ENCODE measurements at places on chromosomes 2 and 18.

DNA sequence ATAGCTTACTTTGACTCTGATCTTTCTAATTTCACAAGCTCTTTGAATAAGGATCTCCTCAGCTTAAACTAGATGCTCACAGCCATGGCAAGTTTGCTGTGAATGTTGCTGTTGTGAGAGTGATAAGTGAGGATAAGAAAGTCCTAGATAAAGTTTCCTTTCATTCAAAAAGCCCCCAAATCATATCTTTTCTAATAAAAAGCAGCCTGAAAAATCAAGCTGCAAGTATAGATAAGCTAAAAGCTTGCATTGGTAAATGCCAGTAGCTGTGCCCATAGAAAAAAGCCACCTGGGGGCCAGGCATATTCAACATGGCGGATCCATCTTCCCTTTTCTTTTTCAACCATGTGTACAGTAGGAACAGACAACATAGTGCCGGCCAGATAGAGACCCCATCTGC lies 4.3 kb downstream of the NLRC4 start:
- no peak for DNase-seq

DNA sequence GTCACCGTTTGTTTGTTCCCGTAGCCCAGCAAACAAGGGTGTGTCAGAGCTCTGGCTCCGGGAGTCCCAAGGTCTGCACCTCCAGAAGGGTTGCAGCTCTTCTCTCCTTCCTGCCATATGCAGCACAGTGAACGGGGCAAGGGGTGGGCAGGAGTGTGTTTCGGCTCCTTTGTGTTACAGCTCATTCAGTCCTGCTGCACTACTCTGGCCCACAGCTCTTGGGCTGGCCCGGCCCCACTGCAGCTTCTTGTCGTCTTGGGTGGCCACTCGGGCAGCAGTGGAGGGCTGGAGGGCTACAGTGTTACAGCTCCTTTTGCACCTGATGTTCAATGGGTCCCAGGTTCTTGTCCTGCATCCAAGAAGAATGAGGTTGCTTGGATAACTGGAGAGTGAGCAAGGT lies 408.3 kb downstream of the DCC start:
- no peak for DNase-seq

DNA sequence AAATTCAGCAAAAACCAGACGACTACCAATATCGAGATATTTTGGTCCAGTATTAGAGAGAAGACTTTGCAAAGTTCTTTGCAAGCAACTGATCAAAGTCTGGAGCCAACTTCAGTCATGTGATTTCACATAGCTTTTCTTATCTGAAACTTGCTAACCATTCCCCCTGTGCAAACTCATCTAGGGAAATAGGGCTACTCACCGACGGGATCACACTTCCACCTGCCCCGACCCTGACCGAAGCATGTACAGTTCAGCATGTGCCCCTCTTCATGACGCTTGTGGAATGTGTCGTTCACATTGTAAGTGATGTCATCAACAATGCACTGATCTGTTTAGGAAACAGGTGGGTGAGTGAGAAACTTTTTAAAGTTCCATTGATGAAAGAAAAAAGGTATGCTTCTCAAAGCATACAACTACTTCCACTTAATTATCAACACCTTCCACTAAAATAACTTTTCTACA lies 15.4 kb downstream of the FN1 start:
- no peak for DNase-seq

GRCh38 chr2:85539361-85540132 lies 579 bp downstream of the MAT2A start:
- no peak for DNase-seq

DNA sequence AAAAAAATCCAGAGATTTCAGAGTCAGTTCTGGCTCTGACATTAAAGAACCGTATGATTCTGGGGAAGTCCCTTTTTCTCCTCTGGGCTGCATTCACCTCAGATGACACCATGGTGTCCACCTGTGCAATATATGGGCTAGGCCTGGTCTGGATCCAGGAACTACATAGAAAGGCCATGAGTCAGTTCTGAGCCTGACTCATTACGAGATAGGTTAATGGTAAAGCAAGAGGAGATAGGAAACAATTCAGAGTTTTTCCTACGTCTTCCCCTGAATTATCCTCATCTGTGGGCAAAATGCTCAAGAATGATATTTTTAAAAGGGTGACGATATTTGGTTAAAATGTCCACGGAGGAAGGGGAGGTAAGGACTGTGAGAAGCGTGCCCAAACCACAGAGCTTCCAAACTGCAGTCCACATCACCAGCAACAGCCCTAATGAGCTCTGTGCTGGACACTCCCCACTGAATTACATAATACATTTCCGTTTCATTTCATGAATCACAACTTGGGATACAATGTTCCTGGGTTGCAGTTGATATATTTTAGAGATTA lies 180.1 kb upstream of the OSR1 start:
- DNase-seq, result peak; percentile 44

DNA sequence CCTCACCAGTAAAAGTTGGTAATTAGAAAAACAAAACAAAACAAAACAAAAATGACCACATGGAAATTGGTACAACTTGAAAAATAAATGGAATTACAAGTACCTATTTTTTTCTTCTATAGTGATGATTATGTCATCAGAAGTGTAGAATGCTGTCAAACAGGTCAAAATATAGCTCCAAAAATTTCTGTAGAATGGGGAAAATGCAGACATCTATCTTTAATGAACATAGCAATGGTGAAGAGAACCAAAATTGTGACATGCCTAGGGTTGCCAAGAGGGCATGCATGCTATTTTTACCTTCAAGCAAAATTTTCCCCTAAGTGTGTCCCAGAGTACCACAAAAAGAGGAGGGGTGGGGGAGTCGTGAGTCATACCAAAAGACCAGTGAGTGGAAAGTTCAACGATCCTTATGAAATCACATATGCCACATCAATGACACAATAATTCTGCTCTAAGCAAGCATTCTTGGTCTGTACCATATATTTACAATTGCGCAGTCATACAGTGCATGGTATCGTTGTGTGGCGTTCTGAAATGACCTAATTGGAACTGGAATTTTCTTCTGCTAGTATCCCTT lies 1436.4 kb downstream of the SUCLG1 start:
- no peak for DNase-seq

DNA sequence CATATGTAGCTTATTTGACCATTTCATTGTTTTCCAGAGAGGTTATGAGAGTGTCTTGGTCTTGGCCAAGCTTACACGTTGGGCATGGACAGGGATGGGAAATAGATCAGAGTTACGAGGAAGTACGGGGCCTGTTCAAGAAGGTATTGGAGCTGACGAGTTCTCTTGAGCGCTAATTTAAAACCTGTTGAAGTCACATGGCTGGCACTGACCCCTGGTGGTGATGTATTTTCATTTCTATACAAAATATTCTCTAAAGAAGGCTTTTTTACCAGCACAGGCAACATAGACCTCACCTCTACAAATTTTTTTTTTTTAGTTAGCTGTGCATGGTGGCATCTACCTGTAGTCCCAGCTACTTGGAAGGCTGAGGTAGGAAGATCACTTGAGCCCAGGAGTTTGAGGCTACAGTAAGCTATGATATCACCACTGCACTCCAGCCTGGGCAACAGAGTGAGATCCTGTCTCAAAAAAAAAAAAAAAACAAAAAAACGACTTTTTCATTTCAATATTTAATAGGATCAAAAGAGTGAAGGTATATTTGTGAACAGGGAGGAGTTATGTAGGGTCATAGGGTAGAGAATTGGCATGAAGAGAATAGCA lies 19.6 kb downstream of the UGP2 start:
- DNase-seq, result peak; percentile 26

DNA sequence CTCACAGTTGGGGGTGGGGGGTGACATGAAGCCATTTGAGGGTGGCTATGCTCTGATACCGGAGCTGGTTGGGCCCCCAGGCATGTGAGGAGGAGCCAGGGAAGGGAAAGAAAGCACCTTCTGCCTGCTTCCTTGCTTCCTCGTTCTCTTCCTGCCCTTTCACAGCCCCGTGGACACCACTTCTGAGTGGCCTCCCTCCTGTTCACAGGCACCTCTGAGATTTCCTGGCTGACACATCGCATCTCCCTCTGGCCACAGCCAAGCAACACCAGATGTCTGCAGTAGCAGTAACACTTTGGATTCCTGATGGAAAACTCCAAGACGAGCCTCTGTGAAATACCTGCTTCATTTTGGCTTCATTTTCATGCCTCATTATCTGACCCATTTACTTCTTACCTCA lies 64.7 kb upstream of the ST3GAL5 start:
- DNase-seq, result no peak

GRCh38 chr2:237540223-237540775 lies 26.1 kb upstream of the PRLH start:
- DNase-seq, result no peak

DNA sequence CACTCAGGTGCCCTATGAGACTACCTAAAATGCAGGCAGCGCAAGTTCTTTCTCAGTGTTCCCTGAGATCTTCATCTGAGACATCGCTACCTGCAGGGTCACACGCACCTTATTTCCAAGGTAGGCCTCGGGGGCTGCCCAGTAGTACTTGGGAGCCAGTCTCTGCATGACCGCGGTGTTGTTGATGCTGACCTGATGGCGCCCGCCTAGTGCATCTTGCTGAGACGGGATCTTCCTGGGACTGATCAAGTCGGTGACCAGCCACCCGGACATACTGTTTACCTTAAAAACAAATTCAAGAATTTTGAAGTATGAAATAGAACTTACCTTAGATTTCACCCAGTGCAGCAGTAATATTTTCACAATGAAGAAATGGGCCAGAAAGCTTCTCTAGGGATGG lies 80.1 kb downstream of the LAMA1 start:
- DNase-seq, result no peak

GRCh38 chr18:25518716-25519053 lies 166.7 kb upstream of the ZNF521 start:
- DNase-seq, result no peak

GRCh38 chr2:46076251-46076650 lies 221.0 kb upstream of the EPAS1 start:
- no peak for DNase-seq

GRCh38 chr2:133952896-133953295 lies 301.0 kb upstream of the MGAT5 start:
- DNase-seq, result no peak

- no peak for DNase-seq
Measured at GRCh38 chr2:209965723-209966122, 36.7 kb upstream of the RPE start.

- no peak for DNase-seq
Measured at GRCh38 chr2:188295067-188295685, 3.5 kb downstream of the GULP1 start.

Data from amniotic stem cell (primary cell).